ENCODE measurements at places on chromosomes 7 and 10.

GRCh38 chr10:83934062-83934461, 205.2 kb upstream of the GHITM start:
- no peak for DNase-seq

- DNase-seq: no peak
Observed at GRCh38 chr7:2247141-2247995, 5.3 kb downstream of the NUDT1 start.

- no peak for DNase-seq
Observed at GRCh38 chr10:126654579-126654978, 15.9 kb downstream of the C10orf90 start.

GRCh38 chr7:114901771-114902170, 20.1 kb upstream of the MDFIC start:
- peak; percentile 79 for DNase-seq

- DNase-seq: peak; percentile 47
Observed at GRCh38 chr10:86647773-86648703, 6.3 kb upstream of the OPN4 start.

DNA sequence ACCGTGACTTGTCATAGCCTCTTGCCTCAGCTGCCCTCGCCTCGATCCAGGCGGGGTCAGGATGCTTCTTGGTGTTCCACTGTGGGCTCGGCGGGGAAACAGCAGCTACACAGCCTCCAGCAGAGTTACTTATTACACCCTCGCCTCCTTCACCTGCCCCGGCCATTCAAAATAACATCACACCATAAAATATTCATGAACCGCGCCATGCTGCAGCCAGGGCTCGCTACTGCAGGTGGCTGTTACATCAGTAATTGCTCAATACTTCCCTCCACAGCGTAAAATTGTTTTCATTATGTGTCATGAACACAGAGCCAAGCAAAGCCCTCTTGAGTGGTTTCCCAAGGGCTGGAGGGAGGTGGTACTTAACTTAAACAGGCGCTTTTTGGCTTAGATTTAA, 241.5 kb upstream of the SP8 start:
- DNase-seq: no peak

GRCh38 chr7:120273476-120273975, 551 bp downstream of the KCND2 start:
- DNase-seq: peak; percentile 8

DNA sequence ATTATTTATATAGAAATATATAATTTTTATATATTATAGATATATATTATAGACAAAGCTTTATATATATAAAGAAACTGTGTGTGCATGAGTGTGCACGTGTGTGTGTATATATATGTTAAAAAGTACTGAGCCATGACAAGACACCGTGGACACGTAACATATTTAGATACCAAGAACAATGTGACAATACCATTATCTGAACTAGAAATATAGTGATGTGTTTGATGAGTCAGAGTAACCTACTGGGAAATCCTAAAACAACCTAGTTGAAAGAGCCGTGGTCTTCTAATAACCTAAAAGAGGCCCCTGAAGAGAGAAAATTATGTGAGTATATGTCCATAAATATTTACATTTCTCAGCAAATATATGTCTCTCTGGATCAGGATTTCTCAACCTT, 50.7 kb upstream of the ITGB8 start:
- no peak for DNase-seq

DNA sequence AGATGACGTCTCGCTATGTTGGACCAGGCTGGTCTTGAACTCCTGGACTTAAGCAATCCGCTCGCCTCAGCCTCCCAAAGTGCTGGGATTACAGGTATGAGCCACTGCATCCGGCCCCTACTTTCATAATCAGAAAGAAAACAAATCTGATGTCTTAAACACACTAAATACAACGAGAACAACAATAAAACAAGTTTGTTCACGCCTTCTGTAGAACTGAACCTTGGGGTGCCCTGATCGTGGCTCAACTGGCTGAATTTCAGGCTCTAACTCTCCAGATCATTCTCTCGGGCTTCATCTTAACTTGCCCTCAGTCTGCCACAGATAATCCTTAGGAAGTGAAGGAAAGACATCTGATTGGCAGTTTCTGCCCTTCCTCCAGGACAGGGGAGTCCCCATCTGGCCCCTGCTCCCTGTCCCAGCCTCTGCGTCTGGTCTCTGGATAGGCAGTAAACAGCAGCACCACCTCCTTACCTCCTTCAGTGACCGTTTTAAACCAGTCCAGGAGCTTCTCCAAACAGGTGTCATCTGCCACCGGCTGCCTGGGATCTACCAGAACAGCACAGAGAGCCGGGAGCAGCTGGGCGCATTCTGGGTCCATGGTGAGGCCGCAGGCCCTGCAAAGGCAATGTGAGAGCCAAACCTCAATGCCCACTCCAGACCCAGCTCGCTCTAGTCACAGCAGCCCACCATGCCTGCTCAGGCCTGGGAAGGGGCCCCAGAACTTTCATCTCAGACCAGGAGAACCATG, 1.3 kb downstream of the BRAT1 start:
- DNase-seq: no peak

All from fibroblast of skin of abdomen (primary cell).